ENCODE measurements at places on chromosomes 1 and 21. TPM values are rescaled to one million over a fixed set of nuclear protein-coding genes. Genes with fewer than 3 reads are reported as not detected.

CAPN8 gene
- total RNA-seq: not detected

OR6N1 gene
- total RNA-seq: not detected

FGR gene
- 1.6 TPM for total RNA-seq

DTL gene
- total RNA-seq: 86.9 TPM

SNRPE gene
- total RNA-seq: 392 TPM

LCE3B gene
- total RNA-seq: not detected

MXRA8 gene
- 0.29 TPM for total RNA-seq

UBE2U gene
- not detected for total RNA-seq

FLG2 gene
- not detected for total RNA-seq

SELP gene
- 0.75 TPM for total RNA-seq

DNTTIP2 gene
- 100 TPM for total RNA-seq

EXTL1 gene
- total RNA-seq: not detected

MEF2D gene
- 35.4 TPM for total RNA-seq

UBXN10 gene
- 0.38 TPM for total RNA-seq

HRNR gene
- total RNA-seq: not detected

CATSPER4 gene
- total RNA-seq: not detected

SH2D2A gene
- 163 TPM for total RNA-seq

TNFRSF25 gene
- 100 TPM for total RNA-seq

All from CD8-positive, alpha-beta memory T cell (primary cell).